ENCODE measurements at places on chromosomes 5 and 9.

DNA sequence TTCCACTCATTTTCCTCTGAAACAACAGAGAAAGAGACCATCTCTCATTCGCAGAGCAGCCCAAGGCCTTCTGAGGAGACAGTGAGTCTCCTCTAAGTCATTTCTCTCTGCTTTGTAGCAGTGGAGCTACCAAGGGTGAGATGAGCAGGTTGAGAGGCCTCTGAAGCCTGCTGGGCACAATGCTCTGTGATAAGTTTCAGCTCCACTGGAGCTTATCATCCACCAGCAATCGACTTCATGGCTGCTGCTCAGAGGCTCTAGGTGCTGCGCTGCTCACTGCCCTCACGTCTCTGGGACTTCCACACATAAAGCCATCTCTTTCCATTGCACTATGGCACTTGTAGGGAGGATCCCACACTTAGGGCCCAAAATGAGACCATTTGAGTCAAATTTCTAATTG is 96.3 kb downstream of the CMYA5 start:
- no peak for DNase-seq

- no peak for DNase-seq
These were observed 77.8 kb upstream of the CCDC112 start for GRCh38 chr5:115374057-115374775.

- no peak for DNase-seq
These were observed 83.9 kb upstream of the CYLC2 start for GRCh38 chr9:102911185-102911584.

DNA sequence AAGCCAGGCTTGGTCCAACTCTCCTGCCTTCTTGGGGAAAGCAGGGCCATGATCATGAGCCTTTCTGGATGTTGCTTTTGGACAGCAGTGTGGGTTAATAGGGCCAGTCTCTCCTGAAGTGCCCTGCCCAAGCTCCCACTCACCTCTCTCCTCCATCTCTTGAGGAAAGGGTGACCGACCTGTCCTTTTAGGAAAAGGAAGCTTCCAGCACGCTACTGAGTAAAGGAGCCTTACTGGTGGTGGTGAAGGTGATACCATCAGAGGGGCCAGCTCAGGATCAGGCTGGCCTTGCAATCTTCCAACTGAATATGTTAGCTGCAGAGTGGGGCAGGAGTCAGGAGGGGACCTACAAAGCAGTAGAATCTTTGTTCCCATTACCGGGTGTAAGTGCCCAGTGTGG is 2.2 kb upstream of the RGS3 start:
- DNase-seq = no peak

- DNase-seq = no peak
These were observed 8.5 kb upstream of the ACSL6 start for GRCh38 chr5:132019857-132020555.

GRCh38 chr9:21605489-21605931 is 123.4 kb upstream of the IFNE start:
- DNase-seq = no peak

Data from left forelimb (tissue), 1 donor.